ENCODE measurements at places on chromosomes 16 and 17. TPM values are rescaled to one million over a fixed set of nuclear protein-coding genes. Genes with fewer than 3 reads are reported as not detected.

DNA sequence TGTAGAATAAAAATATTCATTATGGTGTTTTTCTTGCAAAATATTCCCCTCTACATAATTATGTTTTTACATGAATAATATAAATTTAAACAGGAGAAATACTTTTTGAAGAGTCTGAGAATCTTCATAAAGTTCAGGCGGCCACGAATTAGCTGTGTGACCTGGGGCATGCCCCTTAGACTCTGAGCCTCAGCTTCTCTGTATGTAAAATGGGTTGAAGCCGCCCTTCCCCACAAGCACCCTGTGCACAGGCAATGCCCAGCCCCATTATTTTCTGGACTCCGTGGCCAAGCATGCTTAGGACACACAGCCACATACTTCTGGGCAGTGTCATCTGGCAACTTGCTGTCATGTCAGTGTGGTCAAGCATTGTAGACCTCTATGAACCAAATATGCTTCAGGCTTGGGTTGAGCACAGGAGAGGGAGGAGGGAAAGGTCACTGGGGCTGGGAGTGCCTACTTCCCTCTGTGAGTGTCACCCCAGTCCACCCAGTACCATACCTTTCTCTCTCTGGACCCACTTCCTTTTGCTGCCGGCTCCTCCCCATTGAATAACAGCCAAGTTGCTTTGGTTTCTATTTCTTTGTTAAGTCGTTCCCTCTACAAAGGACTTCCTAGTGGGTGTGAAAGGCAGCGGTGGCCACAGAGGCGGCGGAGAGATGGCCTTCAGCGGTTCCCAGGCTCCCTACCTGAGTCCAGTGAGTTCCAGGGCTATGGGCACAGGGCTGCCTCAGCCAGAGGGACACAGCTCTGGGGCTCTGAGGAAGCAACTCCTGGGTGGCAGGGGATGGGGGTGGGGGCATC, at the start of gene LGALS9:
Gene LGALS9, plus strand, starts transcription at position 582 of the 804 bp plus-strand sequence. Its CDS starts 78 bp downstream, at position 660.
- DNase-seq = no peak

- no peak for DNase-seq
Measured at GRCh38 chr16:46859719-46860152, 24.4 kb upstream of the GPT2 start.

DNA sequence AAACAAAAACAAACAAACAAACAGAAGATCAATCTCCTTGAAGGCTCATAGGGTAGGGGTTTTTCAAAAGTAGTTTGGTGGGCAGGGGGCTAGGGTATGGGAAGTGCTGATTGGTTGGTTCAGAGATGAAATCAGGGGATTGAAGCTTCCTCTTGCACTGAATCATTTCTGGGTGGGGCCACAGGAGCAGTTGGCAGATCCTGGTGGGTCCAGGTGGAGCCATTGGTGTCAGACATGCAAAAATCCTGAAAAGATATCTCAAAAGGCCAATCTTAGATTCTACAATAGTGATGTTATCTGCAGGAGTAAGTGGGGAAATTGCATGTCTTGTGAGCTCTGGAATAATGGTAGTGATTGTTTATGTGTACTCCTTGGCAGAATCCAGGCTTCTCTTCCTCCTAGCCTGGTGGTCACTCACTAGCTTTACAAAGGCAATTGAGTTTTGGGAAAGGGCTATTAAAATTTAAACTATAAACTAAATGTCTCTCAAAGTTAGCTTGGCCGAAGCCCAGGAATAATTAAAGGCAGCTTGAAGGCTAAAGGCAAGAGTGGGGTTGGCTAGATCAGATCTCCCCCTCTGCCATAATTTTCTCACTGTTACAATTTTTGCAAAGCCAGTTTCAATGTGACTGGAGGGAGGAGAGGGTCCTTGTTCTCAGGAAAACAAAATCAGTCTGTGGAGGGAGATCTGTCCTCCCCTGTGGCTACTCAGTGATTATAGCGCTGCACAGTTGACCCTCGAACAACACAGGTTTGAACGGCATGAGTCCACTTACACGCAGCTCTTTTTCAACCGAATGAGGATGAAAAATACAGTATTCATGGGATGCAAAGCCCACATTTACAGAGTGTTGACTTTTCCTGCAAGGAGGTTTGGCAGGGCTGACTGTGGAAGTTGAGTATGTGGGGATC, 45.2 kb downstream of the RNF112 start:
- DNase-seq = no peak

HS3ST2 gene
- 6.3 TPM for total RNA-seq

- DNase-seq = no peak
Measured at GRCh38 chr17:58677194-58677880, 14.5 kb downstream of the TEX14 start.

NOB1 gene
- 10.4 TPM for total RNA-seq

DNA sequence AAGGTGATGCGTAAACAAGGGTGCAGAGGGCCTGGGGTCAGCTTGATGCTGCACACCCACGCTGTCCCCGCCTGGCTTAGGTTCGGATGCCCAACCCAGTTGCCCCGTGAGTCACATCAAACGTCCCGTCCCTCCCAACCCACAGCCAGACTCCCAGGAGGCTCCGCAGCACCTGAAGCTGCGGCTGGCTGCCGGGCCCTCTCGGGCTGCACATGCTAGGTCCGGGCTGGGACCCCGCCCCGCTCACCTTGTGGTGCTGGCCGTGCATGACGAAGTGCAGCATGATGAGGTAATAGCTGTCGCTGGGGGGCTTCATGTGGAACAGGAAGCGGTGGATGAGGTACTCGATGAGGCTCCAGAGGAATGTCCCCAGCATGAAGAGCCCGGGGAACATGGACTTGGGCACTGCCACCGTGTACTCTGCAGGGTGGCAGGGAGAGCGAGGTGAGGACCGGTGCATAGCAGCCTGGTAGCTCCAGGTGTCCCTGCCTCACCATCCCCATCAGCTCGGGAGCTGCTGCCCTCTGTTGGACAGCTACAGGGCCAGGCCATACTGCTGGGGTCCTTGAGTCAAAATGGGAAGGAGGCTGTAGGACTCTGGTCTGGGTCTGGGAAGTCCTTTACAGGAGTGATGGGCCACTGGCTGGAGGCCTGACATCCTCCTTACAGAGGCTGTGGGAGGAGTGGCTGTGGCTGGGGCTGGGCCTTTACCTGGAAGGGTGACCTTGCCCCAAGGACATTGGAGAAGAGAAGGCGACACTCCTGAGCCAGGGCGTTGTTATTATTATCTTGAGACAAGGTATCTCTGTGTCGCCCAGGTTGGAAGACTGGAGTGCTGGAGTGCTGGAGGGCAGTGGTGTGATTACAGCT, 18.3 kb upstream of the MLKL start:
- DNase-seq = no peak

TNFRSF17 gene
- not detected for total RNA-seq

- DNase-seq = no peak
Measured at GRCh38 chr17:77472468-77473310, 331.9 kb downstream of the SEC14L1 start.

- DNase-seq = no peak
Measured at GRCh38 chr17:72419866-72420774, 299.3 kb downstream of the SOX9 start.

- DNase-seq = no peak
Measured at GRCh38 chr16:83609178-83609577, 198.6 kb upstream of the HSBP1 start.
